ENCODE measurements at places on chromosomes 3 and 15. TPM values are rescaled to one million over a fixed set of nuclear protein-coding genes. Genes with fewer than 3 reads are reported as not detected.

DNA sequence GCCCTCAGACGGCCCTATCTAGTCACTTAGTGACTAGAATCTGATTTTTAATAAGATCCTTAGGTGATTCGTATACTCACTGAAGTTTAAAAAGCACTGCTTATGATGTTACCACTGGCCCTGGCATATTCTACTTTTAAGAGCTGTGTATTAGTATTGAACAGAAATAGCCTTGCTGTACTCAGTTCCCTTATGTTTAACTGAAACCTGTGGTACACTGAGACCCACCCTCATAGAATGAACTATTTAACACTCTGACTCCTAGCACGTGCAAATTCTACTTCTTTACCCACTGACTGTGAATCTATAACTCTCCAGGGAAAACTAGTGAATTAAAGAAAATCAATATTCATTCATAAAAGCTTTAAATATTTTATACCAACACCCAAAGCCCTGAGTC lies 108.9 kb downstream of the CCNL1 start:
- no peak for DNase-seq

DNA sequence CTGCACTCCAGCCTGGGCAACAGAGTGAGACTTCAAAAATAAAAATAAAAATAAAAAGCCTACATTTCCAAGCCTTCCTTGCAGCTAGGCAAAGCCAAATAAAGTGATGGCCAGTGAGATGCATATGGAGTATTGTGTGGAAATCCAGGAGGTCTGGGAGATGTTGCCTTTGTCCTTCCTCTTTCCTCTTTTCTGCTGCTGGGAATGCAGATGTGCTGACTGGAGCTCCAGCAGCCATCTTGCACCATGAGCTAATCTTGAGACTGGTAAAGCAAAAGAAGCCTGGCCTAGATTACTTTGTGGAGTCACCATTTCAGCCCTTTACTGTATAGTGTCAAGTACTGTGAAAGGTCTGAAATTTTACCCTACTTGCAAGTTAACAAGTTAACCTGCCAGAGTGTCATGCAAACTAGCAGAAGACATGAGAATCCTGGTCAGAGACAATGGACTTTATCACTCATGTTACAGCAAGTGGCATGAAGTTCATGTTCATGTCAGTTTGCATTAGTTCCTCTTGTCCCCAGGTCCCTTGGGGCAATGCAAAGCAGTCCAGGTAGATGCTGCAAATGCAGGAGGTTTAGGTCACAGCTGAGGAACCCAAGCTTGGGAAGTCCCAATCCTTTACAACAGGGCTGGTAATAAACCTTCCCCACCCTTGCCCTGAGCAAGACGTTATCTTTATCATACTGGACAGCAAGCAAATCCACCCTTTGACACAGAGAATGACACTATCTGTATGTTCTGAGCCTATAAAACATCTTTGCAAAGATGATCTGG lies 103.1 kb downstream of the TLE3 start:
- DNase-seq, result no peak

The LRRK1 gene
- polyA plus RNA-seq, result not detected

The FBXL2 gene
- polyA plus RNA-seq, result 0.10 TPM

The KLF15 gene
- polyA plus RNA-seq, result not detected
